ENCODE measurements at places on chromosomes 11 and 22.
A peak's percentile ranks its signal among the peaks of the same experiment; 100 is the strongest.

GRCh38 chr11:30197869-30198268 lies 32.9 kb upstream of the FSHB start:
- DNase-seq: no peak

- peak; percentile 49 for DNase-seq
Measured at GRCh38 chr11:6419009-6419631, at the start of gene APBB1. Gene APBB1, minus strand, starts transcription at chr11:6419094. Its CDS starts 7,747 bp downstream, at chr11:6411347.

- DNase-seq: peak; percentile 98
Measured at GRCh38 chr11:12175694-12176241, 65.4 kb downstream of the MICAL2 start.

GRCh38 chr11:106420048-106420665 lies 342.7 kb downstream of the AASDHPPT start:
- no peak for DNase-seq

GRCh38 chr22:38729946-38730345 lies 24.2 kb downstream of the GTPBP1 start:
- no peak for DNase-seq

- peak; percentile 83 for DNase-seq
Measured at GRCh38 chr11:120303004-120303637, 22.0 kb upstream of the TLCD5 start.

DNA sequence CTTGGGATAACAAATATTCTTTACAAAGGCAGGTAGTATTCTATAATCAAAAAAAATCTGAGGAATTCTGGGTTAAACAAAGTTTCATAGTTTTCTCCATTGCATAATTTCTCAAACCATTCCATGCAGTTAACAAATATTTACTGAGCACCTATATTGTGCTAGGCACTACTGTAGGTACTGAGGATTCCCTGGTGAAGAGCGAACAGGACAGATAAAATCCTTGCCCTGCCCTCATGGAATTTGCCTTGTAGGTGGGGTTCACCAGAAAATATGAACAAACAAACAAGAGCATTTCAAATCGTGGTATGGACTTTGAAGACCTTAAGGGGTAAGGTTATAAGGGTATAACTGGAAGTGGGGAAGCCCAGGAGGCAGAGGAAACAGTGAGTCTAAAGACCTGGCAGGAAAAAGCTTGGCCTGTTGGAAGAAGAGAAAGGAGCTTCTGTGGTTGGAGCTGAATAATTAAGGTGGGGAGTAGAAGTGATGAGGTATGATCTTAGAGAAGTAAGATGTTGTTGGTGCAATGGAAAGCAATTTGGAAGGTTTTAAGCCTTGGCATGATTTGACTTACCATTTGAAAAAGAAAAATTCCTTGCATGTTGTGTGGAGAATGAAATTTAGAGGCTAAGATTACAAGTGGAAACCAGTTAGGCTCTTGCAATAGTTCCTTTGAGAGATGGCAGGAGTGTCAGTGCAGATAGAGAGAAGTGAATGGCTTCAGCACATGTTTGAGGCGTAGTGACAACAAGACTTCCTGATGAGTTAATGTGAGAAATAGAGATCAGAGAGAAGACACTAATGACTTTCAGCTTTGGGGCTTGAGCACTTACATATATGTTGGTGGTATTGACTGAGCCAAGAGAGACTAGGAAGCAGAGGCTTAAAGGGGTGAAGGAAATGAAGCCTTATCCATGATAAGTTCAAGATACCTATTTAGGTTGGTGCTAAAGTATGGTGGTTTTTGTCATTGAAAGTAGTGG lies 55.7 kb upstream of the PICALM start:
- no peak for DNase-seq

GRCh38 chr22:21633481-21633880 lies 921 bp downstream of the CCDC116 start:
- DNase-seq: no peak

DNA sequence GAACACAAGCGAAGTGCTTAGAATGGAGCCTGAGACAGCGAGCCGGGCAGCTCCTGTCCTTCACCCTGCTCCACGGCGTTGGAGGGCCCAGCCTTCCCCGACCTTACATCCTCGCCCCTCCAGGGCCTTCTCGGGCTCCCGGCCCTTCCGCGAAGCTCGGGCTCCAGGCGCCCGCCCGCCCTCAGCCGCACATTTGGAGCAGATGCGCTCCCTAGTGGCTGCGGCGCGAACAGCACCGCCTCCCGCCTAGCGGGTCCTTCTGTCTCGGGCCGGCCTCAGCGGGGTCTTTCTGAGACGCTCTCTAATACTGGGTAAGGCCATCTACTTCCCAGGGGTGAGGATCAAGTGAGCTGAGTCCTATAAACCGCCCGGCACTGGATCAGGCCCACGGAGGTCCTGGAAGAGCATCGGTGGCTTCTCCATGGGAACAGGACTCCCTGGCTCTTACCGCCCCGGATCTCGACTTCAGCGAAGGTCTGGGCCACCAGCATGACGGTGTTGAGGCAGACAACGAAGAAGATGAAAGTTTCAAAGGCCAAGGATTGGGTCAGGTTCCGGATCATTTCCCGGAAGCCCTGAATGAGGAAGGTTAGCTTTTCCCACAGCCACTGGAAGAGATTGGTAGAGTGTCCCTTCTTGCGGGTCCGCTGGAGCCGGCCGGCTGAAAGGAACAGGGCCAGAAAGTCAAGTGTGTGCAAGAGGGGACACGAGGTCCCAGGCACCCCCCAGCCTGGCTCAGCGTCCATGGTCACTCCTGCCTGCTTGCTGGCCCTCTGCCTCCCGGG lies 3.7 kb downstream of the CATSPER1 start:
- DNase-seq: peak; percentile 72

GRCh38 chr11:66042227-66042995 lies 6.5 kb downstream of the GAL3ST3 start:
- DNase-seq: no peak

DNA sequence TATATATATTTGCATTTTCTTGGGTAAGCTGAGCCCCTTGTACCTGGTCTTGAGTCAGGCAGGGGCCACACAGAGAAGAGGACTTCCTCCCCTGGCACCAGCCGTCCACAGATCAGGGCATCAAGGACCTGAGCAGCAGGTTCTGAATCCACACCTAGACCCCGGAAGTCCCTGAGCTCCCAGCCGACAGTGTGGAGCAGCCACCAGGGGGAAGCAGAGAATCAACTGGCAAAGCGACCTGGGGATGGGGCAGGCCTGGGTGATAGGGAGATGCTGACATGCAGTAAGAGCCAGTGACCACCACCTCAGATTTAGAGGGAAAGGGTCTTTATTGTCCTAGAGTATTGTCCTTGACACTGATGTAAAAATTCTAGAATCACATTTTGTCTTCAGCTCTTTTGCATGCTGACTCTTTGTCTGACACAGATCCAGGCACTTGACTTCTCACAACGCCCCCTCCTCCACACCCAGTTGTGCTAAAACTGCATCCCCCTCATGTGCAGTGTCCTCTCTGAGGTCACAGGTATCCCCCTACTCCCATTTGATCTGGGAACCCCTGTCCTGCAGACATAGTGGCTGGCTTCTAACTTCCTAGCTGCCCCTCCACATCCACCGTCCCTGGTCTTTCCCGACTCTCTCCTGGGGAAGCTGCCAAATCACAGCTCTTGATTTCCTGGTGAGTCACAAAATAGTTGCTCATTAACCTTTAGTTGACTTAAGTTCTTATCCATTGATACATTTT lies 109.3 kb downstream of the GGTLC2 start:
- DNase-seq: peak; percentile 71

DNA sequence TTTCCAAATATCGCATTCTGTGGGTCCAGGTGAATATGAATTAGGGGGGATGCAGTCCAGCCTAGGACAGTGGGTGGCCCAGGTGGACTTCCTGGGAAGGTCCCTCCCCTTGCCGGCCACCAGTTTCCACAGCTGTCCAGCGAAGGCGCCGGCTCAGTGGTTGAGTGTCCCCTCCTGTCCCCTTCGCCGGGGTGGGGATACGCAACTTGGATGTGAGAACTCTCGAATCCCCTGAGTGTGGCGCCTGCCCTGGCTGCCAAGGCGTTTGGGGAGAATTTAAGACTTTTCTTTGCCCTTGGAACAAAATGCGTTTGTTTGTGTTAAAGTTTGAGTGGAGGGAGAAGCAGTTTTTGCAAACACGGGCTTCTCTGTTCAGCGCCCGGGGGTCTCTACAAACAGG lies 123.7 kb downstream of the KCNQ1OT1 start:
- no peak for DNase-seq

GRCh38 chr11:21225860-21226259 lies 556.5 kb downstream of the NELL1 start:
- peak; percentile 40 for DNase-seq

DNA sequence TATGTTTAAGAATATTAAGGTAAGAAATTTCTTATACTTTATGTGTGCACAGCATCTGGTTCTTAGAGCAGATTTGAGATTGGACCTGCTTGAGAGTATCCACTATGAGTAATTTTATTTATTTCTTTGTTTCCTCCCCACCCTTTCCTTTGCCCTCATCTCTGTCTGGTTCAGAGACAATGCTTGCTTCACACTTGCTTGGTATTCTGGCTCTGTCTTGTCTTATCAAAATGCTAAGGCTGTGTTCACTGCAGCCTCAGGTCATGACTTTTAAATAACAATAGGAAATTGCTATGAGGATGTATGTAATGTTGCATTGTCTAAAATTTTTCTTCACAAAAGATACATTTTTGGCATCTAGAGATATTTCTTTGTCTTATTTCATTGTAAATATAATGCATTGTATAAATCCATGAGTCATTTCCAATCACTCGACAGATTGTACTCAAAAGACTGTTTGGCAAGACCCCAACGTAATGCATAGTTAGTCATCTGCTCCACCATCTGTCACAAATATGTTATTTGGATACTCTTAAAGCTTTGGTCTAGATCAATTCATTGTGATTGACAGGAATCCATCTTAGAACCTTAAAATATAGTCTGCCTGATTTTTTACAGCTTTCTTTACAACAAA lies 395.7 kb downstream of the AASDHPPT start:
- DNase-seq: no peak

- peak; percentile 77 for DNase-seq
Measured at GRCh38 chr11:120334894-120335462, 1.2 kb upstream of the ARHGEF12 start.

- peak; percentile 54 for DNase-seq
Measured at GRCh38 chr11:10375280-10375971, 70.6 kb downstream of the ADM start.

DNA sequence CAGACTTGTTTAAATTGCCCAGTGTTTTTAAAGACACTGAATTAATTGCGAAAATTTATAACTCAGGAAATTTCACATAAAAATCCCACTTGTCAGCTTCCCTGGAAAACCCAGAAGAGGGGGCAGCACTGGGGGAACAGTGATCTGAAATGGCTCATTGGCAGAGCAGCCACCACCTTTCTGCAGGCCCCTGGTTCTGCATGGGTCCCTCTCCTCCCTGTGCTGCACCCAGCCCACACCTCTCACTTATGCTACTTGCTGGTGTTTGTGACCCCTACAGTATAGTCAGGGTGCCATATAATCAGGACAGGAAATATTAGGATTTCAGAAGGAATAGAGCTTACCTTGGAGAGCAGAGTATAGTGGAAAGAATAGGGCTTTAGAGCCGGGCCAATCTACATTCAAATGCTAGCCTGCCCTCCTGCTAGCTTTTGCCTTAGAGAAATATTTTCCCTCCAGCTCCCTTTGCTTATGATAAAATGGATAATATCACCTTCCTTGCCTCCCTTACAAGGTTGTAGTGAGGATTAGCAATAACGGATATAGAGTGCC lies 28.5 kb upstream of the C11orf96 start:
- no peak for DNase-seq

DNA sequence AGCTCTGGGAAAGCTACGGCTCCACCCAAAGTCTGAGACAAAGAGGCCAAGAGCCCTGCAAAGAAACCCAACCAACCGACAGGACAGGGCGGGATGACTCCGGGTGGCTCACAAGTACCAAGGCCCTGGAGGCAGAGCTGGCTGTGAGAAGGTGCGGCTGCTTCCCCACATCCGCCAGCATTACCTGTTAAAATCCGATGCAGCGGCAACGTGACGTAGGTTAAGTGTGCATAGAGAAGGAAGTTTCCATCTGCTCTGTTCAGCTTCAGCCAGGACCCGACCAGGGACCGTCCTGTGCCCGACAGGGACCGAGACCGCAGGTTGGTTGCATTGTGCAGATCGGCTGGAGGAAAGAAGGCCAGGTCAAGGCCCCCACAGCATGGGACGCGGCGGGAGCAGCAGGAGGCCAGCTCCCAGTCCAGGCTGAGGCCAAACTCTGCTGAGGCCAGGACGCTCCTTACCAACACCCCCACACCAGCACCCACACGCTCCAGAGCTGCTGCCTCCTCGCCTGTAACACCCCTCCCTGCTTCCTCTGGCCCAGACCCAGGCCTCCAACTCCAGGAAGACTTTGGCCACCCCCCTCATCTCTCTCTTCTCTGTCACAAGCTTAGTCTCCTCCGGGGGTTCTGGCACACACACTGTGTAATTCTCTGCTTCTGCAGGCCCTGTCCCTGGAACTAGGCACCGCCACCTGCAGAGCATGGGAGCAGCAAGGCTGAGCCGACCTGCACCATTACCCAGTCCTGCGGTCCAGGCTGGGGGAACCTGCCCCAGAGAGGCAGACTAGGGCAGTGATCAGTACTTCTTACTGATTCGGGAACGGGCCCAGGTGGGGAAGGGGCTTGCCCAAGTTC lies 34.1 kb downstream of the NUP50 start:
- DNase-seq: no peak

GRCh38 chr11:69044111-69045013 lies 4.4 kb upstream of the TPCN2 start:
- peak; percentile 71 for DNase-seq

GRCh38 chr11:27427183-27427980 lies 45.2 kb downstream of the LGR4 start:
- DNase-seq: peak; percentile 57

DNA sequence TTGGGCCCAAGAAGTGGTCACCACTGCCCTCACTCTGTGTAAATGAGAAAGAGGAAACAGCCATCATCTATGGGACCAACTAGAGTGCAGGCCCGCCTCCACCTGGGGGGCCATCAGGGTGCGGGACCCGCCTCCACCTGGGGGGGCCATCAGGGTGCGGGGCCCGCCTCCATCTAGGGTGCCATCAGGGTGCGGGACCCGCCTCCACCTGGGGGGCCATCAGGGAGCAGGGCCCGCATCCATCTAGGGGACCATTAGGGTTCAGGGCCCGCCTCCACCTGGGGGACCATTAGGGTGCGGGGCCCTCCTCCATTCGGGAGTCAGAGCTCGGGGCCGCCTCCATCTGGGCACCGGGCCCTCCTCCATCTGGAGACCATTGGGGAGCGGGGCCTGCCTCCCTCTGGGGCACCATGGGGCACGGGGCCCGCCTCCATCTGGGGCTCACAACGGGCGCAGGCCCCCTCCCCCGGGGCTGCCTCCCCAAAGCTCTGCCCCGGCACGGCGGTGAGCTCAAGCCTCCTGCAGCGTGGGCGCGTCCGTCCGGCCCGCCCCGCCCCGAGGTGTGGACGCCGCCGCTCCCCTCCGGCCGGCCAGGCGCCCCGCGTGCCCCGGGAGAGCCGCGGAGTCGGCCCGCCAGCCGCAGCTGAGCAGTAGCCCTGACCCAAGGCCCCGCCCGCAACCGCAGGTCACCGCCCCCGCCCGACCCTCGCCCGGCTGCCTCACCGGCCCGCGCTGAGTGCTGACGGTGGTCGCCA lies 512 bp downstream of the TOLLIP start:
- no peak for DNase-seq

Data from kidney tubule cell (primary cell).